ENCODE measurements at places on chromosomes 16 and 17.

DNA sequence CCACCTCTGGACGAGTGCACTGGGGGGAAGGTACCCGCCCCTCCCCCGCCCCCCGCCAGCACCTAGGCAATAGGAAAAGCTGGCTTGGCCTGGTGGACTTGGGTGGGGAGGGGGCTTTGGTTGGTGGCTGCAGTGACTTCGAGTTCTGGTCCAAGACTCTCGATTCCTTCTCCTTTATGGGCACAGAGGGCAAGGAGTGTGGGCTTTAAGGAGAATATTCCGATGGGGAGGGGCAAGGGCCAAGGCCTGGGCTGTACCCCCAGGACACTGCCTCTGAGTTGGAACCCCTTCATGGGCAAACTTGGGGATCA, 409 bp downstream of the ACSF2 start:
- no peak for DNase-seq

DNA sequence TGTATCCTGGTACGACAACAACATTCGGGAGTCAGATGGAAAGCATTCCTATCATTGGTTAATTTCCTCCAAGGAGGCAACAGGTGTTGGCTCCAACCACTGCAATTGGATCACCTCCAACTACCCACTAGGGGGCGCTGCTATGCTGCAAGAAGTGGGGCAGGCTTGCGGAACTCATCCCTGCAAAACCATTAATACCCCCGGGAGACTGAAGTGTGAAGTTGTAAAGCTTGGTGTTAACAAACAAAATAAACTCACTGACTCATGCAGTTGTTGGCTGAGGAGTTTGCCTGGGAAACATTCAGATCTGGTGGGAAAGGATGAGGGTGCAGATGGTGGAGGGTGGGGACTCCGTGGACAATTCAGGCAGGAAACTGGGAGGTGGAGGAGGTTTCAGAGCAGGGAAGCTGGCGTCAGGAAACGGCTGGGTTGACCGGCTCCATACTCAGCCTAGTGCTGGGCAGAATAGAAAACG, 84.9 kb downstream of the HS3ST2 start:
- peak; percentile 84 for DNase-seq

DNA sequence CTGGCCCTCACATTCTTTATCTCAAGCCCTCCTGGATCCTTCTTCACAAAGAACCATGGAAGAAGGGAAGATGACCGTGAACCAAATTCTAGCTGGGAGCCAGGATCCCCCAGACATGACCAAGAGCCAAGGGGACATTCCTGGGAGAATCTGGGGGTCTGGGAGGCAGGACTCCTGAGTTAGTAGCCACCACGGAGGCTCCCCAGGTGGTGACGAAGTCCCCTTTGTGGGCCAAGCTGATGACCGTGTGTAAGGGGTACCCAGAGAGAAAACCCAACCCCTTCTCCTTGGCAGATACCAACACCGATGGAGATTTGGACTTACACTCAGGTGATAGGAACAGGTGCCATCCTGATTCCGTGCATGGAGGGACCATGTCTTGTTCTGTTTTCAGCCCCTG, 6.8 kb upstream of the GFAP start:
- no peak for DNase-seq

- DNase-seq = no peak
Observed at GRCh38 chr17:58702045-58702476, 9.7 kb downstream of the RAD51C start.

DNA sequence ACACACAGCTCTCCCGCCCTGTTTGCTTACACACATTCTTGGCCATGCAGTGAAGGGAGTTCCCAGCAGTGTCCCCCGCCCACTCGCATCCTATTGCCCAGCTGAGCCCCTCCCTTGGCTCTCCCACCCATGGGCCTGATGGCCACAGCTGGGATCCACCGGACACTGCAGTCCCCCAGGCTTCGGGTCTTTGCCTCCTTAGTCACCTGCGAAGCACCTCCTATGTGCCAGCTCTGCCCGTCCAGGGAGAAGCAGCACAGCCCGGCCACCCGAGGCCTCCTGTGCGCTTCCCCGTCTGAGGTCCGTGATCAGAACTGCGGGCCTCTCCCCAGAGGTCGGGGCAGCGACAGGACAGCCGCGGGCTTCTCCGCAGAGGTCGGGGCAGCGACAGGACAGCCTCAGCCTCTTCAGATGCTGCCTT, 136.9 kb downstream of the BANP start:
- DNase-seq = no peak

DNA sequence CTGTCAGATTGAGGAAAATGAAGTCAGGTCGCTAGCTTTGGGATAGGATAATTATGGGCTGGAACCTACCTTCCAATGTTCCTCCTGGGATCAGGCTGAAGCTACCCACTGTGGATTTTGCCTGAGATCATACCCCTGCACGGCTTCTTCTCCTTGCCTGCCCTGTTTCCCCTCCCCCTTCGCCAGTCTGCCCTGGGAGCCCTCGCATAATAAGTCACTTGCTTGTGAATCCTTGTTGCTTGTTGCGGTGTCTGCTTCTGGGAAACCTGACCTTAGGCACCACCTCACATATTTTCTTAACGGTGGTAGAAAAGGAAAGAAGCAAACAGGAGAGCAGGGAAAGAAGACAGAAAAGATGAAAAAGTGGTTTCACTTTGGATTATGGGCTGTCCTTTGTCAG, 13.3 kb upstream of the PMP22 start:
- no peak for DNase-seq

DNA sequence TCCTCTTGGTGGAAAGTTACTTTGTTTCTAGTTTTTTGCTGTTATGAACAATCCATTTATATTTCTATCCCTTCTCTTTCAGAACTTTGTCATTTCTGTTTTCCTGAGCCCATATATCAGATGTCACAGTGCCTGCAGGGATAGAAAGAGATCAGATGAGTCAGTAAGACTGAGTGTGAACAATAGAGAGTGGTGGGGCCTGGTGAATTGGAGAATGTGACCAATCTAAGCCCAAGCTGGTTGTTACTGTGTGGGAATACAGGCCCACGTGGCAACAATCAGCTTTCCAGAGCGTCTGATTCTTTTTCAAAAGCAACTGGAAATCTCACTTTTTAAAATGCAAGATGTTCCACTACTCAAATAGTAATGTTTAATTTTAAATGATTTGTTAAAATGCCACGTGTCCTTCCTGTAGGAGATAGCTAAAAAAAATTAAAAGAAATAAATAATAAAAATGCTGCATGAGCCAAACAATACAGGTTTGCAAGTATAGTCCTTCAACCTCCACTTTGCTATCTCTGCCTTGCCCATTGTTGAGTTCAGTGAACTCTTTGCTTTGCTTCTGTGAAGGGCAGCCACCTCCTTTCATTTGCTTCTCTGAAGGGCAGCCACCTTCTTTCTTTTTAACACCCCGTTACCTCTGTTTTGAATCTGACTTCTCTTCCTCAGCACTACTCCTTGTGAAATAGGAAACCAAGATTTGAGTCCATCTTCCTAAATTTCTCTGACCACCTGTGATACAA, 9.6 kb downstream of the DCTN5 start:
- no peak for DNase-seq

DNA sequence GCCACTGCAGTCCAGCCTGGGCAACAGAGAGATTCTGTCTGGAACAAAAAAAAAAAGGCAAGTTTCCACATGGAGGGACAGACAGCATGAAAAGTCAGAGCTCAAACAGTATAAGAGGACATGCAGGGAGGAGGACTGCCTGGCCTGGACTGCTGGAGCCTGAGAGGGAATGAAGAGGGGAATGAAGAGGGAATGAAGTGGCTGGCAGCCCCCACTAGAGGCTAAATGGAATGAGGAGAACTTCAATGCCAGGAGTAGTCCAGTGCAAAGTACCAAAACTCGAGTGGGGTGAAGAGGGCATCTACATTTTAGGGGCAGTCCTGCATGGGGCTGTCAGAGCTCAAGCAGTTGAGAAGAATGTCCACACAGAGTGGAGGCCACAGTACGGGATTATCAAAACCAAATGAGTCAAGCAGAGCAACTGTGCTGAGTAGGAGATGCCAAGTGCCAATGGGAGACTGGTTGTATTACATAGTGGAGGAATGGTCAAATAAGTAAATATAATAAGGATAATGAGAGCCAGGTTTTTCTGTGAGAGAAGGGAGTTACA, 22.9 kb downstream of the IKZF3 start:
- DNase-seq = no peak

- DNase-seq = no peak
Observed at GRCh38 chr17:39165841-39166349, at the start of gene ARL5C. Gene ARL5C (minus strand): TSS chr17:39166161. CDS start chr17:39165760, 401 bp downstream.

DNA sequence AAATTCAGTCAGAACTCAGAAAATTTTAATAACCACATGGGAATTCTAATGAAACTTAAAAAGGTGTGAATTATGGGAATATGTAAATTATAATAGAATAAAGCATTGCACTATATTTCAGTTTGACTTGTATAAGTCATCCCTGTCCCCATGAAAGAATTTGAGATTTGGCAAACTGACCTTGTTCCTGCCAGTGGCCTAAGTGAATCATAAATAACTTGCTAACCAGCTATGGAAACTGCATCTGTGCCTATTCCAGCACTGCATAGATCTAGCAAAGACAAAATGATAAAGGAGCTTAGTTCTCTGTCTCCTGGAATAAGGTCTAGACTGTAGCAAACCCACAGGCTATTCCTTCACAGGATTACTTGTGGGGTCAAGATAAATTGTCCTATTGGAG, 106.8 kb upstream of the NOG start:
- DNase-seq = no peak

GRCh38 chr17:3688027-3688553, 7.9 kb downstream of the P2RX5 start:
- no peak for DNase-seq

DNA sequence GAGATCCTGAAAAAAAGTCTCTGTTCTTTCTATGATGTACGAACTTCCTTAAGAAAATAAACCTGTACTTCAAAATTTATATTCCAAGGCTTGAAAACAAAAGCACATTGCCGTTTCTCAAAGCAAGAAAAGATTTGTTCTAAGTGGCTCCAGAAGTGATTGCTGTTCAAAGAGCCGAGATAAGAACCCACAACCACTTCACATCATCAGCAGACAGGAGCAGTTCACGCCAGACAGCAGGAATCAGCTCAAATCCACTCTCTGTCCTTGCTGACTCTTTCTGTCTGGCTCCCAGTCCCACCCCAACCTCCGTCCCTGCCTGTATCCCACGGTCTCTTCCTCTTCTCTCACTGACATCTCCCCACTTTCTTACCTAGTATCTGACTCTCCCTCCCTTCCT, 85.0 kb upstream of the MYOCD start:
- no peak for DNase-seq

DNA sequence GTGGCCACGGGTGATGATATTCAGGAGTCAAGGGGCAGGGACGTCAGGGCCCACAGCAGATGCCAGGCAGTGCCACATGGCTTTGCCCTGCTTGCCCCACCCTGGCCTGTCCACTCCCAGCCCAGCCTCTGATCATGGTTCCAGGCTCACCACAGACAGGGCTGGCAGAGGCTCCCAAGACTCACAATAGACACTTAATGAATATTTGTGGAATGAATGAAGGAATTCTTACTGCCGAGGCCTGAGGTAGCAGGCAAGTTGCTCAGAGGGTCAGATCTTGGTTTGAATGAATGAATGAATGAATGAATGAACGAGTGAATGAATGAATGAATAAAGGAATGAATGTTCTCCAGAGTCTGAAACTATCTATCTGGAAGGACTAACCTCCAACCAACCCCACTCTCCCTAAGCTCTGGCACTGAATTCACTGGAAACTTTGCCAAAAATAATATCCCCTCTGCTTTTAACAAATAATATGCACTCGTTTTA, 60.9 kb downstream of the RAI1 start:
- DNase-seq = no peak

GRCh38 chr16:75248142-75248535, 3.3 kb downstream of the BCAR1 start:
- DNase-seq = no peak

DNA sequence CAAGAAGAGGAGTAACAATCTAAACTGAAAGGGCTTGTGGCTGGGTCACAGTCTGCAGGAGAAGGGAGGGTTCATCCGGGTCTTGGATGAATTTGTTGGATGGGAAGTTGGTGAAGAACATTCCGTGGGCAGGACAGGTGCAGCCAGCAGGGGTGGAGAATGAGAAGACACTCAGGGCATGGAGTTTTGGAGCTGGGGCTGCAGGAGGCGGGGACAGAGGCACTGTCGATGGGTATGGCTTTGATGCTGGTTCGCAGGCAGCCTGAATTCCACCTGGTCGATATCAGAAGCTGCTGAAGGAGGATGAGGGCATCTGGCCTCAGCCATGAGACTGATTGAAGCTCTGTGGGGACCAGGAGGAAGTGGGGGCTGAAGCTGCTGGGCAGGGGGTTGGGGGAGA, 36.1 kb upstream of the CBFA2T3 start:
- DNase-seq = no peak

DNA sequence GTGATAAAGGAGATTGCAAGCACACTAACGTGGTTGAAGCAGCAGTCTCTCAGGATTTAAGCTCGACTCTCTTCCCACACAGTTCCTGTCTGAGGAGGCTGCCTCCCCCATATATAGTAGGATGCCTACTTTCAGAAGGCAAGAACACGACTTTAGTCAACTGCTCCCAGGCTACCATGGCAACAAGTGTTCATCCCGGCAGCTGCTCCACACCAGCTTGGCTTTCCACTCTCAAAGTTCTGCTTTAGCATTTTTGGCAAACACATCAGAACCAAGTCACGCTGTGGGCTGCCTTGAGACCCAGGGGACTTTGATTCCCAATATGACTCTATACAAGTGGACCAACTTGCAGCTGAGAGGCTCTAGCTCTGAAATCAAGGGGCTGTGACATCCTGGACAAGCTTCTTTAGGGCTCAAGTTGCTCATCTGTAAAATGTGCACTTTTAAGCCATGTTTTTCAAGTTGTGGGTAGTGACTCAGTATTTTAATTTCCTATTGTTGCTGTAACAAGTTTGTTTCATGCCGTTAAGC, 16.5 kb downstream of the ZP2 start:
- no peak for DNase-seq

- no peak for DNase-seq
Observed at GRCh38 chr17:47964856-47965255, 6.1 kb upstream of the CDK5RAP3 start.

DNA sequence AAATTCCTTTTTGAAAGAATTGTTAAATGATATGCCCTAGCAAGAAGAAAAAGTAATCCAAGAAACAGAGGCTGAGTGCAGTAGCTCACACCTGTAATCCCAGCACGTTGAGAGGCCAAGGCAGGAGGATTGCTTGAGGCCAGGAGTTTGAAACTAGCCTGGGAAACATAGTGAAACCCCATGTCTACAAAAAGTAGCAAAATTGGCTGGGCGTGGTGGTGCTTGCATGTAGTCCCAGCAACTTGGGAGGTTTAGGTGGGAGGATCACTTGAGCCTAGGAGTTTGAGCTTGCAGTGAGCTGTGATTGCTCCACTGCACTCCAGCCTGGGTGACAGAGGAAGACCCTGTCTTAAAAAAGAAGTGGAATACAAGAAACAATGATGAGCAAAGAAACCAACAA, 56.1 kb downstream of the NT5M start:
- no peak for DNase-seq
